ENCODE measurements at places on chromosomes 3 and 15.

GRCh38 chr3:156586905-156587759 is 32.2 kb upstream of the SSR3 start:
- no peak for DNase-seq

GRCh38 chr3:147680837-147681483 is 271.8 kb downstream of the ZIC1 start:
- DNase-seq: no peak

DNA sequence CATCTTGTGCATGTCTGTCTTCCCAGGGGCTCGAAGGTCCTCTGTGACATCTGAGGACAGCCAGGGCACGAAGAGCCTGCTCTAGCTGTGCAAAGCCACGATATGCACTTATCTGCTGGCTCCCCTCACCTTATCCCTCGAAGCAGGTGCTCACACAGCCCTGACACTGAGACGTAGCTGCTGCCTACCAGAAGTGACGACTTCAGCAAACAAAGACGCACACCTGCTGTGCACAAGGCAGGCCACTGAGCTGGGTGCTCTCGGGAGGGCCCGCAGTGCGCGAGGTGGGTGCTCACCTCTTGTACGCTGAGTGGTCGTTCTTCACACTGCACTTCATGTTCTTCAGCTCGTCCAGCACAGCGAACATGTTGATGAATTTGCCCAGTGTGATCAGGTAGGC is 37.3 kb downstream of the CYFIP1 start:
- no peak for DNase-seq

- DNase-seq: no peak
Measured at GRCh38 chr15:101543926-101544612, 54.6 kb upstream of the PCSK6 start.

DNA sequence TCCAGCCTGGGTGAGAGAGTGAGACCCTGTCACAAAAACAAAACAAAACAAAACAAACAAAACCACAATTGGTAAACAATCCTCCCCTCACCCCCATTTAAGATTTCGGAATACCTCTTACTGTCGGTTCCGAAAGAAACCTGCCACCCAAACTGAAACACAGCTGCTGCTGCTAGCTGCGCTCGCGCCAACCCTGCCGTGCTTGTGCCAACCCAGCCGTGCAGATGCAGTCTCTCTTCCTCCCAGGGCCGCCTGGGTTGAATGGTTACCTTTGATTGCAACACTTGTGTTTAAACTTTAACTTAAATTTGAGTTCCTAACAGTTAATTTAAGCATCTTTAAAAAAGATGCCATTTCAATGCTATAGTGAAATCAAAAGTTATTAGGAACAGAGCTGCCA is 28.5 kb upstream of the SPTBN5 start:
- DNase-seq: no peak

GRCh38 chr15:77633913-77634265 is 1.2 kb upstream of the LINGO1 start:
- no peak for DNase-seq

- no peak for DNase-seq
Measured at GRCh38 chr15:63440756-63441155, 59.1 kb upstream of the CA12 start.

- no peak for DNase-seq
Measured at GRCh38 chr15:56390739-56391267, 25.6 kb downstream of the TEX9 start.

DNA sequence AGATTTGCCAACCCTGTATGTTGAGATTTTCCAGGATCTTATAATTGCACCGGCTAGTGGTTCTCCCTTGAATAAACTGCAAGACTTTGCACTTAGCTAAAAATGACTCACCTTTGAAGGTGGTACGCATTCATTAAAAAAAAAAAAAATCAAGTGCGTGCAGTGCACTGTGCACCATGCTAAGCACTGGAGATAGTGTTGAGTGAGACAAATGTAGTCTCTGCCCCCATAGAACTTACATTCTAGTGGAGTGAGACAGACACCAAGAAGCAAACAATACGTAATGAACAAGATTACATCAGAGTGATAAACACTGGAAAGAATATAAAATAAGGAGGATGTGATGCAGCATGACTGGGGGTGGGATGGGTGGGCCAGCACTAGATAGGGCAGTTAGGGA is 69.4 kb downstream of the ITPR1 start:
- DNase-seq: no peak

GRCh38 chr3:184465883-184466412 is 86.1 kb downstream of the CHRD start:
- no peak for DNase-seq

GRCh38 chr3:31958701-31959152 is 22.3 kb downstream of the OSBPL10 start:
- DNase-seq: no peak

GRCh38 chr3:31522152-31522551 is 10.6 kb upstream of the STT3B start:
- no peak for DNase-seq

GRCh38 chr15:32677238-32677750 is 35.8 kb downstream of the SCG5 start:
- DNase-seq: peak; percentile 44

DNA sequence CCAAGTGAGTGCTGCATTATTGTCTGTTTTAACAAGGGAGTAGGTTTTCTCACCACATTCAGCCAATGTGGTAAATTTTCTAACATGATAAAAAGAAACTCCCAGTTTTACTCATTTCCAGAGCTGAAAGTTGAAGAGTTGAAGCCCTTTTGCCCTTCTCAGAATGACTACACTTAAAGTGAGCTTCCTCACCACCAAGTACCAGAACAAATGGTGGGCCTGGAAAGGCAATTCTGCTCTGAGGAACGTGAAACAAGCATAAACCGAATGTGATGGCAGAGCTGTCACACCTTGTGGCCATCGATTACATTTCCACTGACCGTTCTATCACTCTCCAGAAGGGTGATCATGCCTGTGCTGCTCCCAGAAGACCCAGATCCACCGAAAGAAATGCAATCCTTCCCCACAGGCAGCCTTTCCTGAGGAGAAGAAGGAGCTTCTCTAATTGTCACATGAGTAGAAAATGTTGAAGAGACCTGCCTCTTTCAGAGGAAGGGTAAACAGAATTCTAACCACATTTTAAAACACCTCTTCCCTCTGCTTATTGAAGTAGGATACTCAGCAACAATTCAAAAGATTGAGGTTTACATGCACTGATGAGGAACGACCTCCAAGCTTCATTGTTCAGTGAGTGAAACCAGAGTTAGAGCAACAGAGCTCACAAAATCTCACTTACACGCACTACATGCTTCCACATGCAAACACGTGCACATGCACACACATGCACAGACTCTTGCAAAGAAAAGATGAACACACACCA is 21.4 kb upstream of the CCR9 start:
- DNase-seq: no peak

GRCh38 chr3:64229903-64230302 is 4.6 kb upstream of the PRICKLE2 start:
- no peak for DNase-seq

All from NCI-H1417 treated with DMSO at 0.1 percent for 48 hours (cell line).